ENCODE measurements at places on chromosomes 2 and 18.

DNA sequence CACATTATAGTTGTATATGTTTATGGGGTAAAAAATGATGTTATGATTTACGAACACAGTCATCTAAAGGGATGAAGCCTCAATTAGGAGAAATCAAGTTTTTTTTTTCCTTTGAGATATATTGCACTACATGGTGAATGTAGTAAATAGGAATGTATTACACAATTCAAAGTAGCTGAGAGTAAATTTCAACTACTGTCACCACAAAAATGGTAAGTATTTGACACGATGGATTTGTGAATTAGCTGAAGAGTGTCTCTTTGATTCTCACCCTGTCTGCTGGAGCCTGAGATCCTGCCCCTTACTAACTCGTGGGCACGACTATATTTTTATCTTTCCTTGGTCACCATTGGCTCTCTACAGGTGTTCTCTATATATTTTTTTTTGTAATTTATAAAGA is 540.4 kb upstream of the DSEL start:
- DNase-seq, result no peak

GRCh38 chr2:10774394-10774793 is 38.2 kb downstream of the PDIA6 start:
- DNase-seq, result no peak

DNA sequence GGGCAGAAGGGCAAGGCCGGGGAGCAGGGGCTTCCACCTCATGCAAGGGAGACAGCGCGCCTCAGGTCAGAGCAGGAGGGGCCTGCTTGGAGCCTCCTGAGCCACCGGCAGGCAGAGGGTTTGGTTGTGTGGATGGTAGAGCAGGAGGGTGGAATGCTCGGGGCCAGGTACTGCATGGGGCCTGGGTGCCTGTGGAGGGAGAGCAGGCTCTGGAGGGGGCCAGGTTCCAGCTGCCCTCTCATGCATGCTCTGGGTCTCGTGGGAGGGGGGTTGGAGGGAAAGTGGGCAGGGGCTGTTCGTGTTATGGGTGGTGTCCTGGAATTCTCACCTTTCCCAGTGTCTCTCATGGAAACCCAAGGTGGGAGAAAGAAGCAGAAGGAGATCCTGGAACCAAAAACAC is 3.2 kb upstream of the IL1R2 start:
- DNase-seq, result no peak

DNA sequence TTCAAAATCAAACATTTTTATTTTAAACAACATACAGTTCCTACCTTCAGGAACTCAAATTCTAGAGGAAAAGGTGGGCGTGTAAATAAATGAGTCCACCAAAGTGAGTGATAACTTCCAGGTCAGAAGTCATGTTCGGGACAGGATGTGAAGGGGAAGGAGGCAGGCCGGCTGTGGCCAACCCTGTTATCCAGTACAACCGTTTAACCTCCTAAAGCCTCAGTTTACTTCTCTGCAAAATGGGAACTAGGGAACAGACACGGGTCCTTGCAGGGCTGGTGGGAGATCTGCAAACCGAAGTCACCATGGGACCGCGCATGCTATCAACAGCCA is 373 bp downstream of the EIPR1 start:
- no peak for DNase-seq

DNA sequence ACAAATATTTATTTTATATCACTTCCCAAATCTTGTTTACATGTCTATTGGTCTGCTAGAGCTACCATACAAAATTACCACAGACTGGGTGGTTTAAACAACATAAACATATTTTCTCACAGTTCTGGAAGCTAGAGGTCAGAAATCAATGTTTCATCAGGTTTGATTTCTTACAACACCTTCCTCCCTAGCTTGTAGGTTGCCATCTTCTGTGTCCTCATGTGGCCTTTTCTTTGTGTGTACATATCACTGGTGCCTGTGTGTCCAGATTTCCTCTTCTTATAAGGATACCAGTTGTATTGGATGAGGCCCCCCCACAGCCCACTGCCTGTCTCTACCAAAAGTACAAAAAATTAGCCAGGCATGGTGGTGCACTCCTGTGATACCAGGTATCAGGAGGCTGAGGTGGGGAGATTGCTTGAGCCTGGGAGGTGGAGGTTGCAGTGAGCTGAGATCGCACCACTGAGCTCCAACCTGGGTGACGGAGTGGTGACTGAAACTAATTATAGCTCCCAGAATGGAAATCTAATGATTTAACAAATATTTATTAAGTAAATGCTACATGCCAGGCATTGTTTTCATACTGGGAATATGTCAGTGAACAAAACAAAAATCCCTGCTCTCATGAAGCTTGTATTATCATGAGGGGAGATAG is 13.6 kb downstream of the EML4 start:
- no peak for DNase-seq

- DNase-seq, result no peak
These were observed 2.0 kb downstream of the CSRNP3 start for GRCh38 chr2:165471349-165471950.

DNA sequence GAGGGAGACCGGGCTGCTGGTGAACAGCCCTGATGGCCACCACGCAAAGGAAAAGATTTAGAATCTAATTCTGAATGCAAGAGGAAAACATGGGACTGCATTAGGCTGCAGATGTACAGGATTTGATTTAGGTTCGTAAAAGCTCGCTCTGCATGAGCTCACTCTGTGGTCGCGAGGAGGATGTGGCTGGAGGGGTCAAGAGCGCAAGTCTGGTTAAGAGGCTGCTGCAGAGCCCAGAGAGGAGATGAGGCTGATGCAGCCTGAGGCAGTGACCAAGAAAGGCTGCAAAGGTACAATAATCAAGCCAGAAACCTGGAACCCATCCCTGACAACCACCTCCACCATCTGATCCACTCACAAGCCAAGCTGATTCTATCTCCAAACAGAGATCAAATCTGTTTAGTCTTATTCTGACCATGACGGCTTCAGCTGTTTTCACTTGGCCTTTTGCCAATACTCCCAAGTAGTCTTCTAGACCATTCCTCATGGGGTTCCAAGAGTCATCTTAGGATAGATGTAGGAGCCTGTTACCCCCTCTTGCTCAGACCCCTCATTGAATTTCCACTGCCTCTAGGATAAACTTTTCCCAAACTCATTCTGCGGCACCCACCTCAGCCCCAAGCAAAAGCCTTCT is 58.9 kb upstream of the ARL4C start:
- no peak for DNase-seq

DNA sequence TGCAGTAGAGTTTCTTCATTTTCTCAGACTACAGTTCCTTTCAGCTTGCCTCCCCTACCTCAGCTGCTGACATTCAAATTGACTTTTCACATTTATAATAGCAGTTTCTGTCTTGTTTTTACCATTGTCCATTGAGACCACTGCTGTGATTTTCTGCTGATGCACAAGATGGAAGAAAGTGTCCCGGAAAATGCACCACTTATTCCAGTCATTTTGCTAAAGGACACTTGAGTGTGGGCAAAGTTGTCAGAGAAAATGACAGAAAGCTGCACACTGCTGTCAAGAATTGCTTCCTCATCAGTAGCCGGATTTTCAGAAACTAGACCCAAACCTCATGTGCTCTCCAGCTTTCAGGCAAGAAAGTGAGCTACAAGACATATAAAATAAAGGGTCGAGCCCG is 546.2 kb upstream of the SETBP1 start:
- no peak for DNase-seq

DNA sequence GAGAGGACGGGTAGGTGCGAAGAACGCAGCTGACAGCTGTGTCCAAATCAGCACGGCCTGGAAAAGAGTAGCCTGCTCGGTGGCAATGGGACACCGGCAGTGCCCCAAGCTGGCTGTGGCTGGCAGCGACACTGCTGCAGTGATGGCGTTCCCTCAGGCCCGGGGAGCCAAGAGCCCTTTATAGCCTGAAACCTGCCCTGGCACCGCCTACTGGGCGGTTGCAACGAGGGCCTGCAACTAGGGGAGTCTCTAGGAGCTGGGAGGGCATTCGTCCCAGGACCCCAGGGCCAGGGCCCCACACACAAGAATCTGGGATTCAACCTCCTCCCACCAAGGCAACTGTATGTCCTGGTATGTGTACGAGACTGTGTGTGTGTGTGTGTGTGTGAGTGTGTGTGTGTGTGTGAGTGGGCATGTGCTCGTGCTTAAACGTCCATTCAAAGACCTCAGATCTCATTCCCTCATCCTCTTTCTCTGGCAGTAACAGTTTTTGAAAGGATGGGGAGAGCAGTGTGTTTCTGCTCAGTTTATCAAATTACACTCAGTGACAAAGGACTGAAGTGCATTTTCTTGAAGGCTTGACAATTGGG is 6.8 kb upstream of the CYP26B1 start:
- DNase-seq, result no peak

DNA sequence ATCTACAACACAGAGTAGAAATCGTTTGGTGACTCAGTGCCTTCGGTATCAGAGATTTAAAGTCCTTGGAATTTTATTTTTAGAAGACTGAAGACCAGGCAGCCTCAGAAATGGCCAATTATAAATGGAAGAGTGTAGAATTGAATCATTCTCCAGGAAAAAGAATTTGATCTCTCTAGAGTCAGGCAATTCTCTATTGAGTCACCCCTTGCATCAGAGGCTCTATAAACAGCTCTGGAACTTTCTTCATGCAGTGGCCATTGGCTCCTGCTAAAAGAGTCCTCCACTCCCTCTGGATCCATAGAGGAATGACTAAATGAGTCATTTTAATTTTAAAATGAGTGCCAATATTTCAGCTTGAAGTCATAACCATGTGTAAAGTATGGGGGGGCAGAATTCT is 816.2 kb downstream of the TDRD15 start:
- no peak for DNase-seq

GRCh38 chr2:198641161-198641560 is 816.6 kb downstream of the SATB2 start:
- no peak for DNase-seq

GRCh38 chr2:98891591-98891990 is 44.4 kb downstream of the CRACDL start:
- no peak for DNase-seq

DNA sequence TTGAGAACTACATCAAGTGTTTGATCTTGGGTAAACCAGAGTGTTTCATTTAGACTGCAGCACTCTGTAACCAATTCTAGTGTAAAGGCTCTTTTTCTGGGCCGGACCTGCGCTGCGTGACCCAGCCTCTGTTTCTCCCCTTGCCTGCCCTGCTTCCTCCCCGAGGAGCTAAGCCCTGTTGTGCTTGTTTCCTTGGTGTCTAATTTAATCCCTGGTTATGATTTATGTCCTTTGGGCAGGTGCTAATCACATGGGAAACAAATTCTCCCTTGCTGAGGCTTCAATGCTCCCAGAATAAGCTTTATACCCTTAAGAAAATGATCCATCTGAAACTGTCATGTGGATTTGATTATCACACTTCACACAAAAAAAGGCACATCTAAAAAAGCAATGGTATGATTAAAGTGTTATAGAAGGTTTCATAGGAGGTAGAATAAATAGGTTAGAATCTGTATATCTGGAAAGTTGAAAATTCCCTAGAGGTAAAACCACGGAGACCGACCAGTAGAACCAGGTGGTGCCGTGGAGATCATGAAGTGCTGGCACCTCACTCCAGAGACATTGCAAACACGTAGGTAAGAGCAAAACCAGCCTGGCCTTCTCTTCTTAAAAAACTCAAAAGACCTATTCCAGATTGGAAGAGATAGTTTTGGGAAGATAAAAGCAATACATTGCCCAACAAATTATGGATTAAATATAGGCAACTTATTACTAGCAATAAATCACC is 31.0 kb upstream of the SLC9A2 start:
- no peak for DNase-seq

- DNase-seq, result no peak
These were observed 131.7 kb upstream of the CDH20 start for GRCh38 chr18:61201511-61201910.

DNA sequence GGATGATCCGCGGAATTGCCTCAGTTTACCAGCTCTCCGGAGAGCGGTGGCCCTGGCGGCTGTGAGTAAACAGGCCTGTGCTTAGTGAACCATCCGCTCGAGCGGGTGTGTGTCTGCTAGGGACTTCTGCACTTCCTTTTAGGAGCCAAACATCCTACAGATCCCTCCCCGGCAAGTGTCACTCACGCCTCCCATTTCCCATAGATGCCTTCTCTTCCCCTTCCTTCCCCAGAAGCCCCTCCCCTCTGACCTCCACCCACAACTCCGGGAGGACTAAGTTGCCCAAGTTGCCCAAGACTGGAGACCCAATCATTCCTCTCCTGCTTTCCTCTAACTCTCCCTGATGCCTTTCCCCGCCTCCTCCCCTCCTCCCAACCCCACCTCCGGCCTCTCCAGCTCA is 2.9 kb downstream of the C1QL2 start:
- DNase-seq, result no peak

Measured in stimulated activated CD4-positive, alpha-beta T cell treated with anti-CD3 and anti-CD28 coated beads, Interleukin-4, amount 100 ng/mL, for 48 hours (primary cell).